ENCODE measurements at places on chromosomes 16 and 17.

- no peak for DNase-seq
Measured at GRCh38 chr16:14194721-14195120, 123.6 kb downstream of the MRTFB start.

GRCh38 chr16:28974007-28974436 lies 556 bp upstream of the SPNS1 start:
- DNase-seq: peak; percentile 72

- DNase-seq: peak; percentile 64
Measured at GRCh38 chr16:14071576-14072271, 605 bp downstream of the MRTFB start.

DNA sequence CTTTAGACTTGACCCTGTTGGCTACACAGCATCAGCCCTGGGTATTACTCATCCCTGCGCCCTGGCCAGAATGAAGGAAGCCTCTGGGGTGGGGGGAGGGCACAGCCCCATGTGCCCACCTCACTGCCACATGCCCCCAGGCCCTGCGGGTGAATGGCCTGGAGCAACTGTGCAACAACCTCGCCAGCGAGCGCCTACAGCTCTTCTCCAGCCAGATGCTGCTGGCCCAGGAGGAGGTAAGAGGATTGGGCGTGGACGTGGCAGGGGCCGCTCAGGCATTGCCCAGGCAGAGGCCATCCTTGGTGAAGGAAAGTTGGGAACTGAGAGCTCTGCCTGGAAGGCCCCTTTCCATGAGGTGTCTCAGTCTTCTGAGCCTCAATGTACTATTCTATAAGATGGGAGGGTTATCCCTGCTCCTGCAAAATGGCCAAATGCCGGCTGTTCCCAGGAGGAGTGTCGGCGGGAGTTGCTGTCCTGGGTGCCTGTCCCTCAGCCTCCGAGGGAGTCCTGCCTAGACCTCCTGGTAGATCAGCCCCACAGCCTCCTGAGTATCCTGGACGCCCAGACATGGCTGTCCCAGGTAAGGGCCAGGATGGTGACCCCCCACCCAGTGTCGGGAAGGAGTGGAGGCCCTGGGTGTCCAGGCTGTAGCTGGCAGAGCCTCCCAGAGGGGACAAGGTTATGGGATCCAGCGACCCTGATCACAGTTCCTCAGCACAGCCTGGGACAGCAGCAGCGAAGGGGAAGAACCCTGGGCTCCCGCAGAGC lies 8.9 kb downstream of the MYO15B start:
- peak; percentile 54 for DNase-seq

DNA sequence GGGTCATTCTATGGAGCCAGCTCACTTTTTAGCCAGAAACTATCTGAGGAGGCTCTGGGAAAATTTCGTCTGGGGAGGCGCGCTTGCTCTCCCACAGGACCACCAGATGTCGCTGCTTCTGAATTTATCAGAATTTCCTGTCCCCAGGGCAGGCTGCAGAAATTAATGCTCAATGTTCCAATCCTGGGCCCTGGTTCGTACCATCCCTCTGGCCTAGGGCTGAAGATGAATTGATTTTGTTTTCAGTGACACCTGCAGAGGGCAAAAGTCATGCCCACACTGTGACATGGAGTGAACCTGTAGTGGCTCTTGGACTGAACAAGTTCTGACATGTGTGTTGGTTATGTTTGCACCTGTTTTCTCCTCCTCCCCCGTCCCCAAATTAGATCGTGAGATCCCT lies 482.6 kb downstream of the NPIPA7 start:
- peak; percentile 68 for DNase-seq

DNA sequence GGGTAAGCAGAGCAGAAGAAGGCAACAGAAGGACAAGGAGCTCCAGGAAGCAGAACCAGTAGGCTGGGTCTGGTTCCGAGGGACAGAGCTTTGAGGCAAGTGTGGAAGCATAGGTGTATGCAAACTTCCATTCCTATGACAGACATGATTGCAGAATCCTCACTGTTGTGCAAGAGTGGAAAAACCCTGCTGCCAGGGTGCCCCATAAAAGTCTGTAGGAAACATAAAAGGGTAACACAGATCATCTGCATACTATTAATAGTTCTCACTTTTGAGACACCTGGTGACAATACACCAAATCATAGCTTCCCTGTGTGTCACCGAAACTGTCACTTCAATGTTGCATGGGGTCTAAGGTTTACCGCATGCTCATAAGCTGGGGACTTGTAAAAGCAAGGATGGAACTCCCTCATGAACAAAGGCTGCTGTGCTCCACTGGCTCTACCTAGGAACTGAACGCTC lies 39.7 kb downstream of the ARHGAP17 start:
- DNase-seq: no peak

- DNase-seq: peak; percentile 87
Measured at GRCh38 chr17:81101614-81102306, 63.5 kb upstream of the PVALEF start.

DNA sequence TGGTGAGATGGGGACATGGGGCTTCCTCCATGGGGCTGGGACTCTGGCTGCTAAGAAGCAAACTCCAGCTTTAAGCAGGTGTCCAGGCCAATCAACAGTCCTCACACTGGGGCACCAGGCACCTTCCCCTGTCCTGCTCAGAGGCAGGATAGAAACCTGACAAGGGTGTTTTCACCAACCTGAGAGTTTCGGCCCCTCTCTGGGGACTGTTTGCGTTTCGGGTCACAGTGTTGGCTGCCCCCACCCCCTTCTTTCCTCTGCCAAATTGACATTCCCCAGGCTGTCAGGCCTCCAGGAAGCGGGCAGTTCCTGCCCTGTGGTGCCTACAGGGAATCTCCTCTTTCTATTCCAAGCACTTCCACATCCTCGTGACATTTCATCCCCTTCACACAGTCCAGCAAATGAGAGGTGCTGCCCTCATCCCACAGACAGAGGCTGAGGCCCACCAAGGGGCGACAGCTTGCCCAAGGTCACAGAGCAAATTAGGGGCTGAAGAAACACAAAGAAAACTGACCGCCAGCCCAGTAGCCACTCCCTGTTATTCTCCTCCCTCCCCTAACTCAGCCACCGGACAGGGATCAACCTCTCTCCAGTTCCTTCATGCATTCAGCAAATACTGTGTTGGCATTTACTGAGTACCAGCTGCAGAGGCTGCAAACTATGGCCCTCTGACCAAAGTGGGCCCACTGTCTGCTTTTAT lies 38.0 kb downstream of the MMP15 start:
- DNase-seq: no peak

- no peak for DNase-seq
Measured at GRCh38 chr16:48546774-48547173, 63.2 kb downstream of the N4BP1 start.

DNA sequence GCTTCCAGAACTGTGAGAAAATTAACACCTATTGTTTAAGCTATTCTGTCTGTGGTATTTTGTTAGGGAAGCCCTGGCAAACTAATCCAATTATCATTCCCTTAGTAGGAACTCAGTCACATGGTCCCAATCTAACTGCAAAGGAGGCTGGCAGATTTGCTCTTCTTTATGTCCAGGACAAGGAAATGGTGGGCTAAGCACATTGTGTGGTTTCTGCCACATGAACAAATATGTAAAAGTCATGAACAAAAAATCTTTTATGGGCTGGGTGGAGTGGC lies 278.6 kb upstream of the RPL38 start:
- DNase-seq: no peak

DNA sequence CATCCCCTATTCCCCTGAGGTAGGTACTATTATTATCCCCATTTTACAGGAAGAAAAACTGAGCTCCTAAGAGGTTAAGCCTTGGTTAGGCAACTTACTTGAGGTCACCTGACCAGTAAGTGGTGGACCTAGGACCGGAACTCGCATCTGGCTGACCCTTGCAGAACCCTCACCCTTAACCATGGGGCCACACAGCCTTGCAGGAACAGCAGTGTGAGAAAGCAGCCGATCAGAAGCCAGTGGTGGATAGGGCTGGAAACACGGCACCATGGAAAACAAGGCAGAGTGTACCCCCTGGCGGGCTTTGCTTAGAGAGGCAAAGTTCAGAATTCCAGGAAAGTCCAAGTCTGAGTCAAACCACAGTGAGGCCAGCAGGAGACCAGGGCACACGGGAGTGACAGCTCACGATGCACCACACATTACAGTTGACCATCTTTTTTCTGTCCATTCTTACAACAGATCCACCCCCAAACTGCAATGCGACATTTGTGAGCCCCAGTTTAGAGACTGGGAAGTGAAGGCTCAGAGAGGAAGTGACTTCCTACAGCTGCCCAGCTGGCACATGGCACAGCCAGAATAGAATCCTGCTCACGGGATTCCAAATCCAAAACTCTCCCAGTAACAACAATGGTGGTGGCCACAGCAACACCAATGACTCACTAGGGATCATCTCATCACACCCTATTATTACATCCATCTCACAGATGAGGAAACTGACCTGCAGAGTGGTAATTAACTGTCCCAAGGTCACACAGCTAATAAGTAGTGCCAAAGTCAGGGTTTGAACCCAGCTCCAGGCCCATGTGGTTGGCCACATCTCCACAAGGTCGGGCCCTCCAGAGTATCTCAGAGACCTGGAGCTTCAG lies 20.3 kb downstream of the KIFC3 start:
- no peak for DNase-seq

GRCh38 chr17:78525511-78526160 lies 51.6 kb downstream of the DNAH17 start:
- no peak for DNase-seq

DNA sequence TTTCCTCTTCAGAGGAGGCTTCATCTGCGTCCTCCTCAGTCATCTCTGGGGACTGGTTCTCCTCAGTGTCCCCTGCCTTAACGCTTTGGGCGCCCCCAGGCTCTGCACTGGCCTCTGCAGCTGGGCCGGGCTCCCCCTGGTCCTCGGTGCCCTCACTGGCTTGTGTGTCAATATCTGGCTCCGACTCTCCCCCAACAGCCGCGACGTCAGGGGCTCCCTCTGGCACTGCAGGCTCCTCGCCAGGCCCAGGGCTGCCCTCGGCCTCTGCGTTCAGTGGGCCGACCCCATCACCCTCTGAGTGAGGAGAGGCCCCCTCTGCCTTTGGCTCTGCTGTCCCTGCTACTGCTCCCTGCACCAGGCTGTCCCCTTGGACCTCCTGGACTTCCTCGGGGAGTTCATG lies 34.7 kb downstream of the SRL start:
- DNase-seq: no peak

DNA sequence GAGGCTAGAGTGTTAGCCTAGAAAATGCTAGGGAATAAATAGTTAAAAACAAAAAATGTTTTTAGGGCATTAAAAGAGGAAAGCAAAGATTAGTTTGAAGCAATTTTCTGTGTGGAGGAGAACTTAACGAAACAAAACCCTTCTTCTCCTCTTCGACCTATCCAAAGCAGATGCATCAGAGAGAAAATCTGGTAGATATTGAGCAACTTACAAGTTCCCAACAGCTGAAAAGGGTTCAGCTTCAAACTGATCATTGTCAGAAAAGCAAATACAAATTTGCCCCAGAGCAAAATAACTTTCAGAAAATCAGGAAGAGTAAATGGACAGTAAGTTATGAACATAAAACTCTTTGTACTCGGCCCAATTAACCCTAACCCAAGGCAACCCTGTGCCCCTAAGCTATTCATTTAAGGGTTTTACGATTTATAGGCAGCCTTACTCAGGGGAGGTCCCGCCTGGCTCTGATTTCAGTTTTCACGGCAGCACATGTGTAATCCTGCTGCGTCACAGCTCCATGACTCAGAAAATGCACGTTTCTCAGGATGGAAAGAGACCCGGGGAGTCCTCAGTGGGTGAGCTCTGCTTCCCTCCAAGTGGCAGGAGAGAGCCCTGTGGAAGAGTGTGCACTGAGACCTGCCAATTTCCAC lies 405.7 kb upstream of the SALL1 start:
- DNase-seq: peak; percentile 64

DNA sequence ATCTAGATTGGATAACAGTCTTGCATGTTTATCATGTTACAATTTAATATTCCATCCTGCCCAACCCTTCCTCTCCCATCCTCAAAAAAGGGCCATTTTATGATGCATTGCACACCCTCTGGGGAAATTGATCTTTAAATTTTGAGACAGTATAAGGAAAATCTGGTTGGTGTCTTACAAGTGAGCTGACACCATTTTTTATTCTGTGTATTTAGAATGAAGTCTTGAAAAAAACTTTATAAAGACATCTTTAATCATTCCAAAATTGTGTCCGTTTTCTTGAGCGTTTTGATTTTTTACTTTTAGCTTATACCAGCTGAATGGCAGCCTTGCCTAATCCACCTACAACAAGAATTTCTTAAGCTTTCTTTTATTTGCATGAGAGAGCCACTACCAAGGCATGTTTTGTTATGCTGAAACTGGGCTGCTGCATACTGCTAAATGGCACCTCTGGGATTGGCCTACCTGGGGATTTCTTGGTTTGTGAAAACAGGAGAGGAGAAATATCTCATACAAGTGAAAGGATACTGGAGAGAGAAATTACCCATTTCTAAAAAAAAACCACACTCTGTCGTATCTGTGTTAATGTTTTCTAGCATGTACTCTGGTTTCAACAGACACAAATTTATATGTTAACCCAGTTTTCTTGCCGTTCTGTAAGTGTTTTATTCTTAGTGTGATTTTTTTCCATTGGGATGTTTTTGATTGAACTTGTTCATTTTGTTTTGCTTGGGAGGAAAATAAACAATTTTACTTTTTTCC lies 52.2 kb downstream of the TUBD1 start:
- DNase-seq: no peak

DNA sequence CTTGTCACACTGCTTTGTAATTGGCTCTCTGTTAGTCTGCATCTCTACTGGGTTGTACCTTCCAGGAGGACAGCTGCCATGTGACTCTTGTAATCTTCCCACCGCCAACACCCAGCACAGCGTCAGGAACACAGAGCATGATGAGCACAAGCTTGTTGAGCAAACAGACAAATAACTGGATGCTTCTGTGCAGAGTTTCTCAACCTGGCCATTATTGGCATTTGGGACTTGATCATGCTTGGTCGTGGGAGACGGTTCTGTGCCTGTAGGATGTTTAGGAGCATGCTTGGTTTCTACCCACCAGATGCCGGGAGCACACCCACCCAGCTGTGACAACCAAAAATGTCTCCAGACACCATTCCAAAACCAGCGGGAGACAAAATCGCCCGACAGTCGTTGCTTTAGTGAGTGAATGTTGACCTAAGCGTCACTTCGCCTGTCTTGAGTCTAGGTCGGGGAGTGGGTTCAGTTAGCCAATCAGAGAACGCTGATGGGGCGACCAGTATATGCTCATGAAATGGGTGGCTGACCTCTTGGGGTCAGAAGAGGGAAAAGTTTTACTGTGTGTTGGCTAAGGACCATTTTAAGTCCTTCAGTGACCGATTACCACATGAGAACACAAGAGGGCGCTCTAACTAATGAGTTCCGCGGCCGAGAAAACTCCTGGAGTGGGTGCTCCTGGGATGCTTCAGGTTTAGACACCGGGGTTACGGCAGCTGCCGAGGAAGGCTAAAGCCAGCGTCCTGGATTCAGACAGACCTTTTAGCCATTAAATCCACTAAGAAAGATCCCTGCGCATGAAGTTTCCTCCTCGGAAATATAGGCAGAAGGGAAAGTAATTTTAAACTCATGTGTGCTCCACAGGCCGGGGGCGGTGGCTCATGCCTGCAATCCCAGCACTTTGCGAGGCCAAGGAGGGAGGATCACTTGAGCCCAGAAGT lies 57.8 kb upstream of the TEX2 start:
- no peak for DNase-seq
